WTC11 (cell line): ENCODE measurements at places on chromosomes 4 and X.

GRCh38 chr4:145545538-145546174, 64.0 kb downstream of the SMAD1 start:
- H3K4me1 ChIP-seq, result peaks cover 26% of the 10 kb centered on the region
- peak overlapping the region; percentile 71 for H3K27ac ChIP-seq
- no peaks in the 10 kb centered on the region; the same call in 1 of the 2 replicates for H3K36me3 ChIP-seq

DNA sequence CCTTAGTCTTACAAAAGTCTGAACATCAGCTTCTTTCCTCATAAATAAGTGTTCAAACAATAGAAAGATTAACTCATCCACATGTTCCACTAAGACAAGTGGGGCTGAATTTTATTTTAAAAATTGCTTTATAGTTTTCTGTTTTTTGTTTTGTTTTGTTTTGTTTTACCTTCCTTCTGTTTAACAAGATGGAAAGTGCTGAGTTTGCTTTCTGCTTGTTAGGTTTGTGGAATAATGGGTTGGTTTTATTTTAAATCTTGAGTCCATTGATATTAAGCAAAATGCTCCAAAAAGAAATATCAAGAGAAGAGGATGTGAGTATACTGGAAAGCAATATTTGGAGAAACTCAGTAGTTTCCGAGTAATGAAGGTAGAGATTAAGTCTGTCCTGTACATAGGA, 458.7 kb downstream of the FAT4 start:
- no peak overlapping the region for H3K27ac ChIP-seq
- H3K4me1 ChIP-seq, result no peaks in the 10 kb centered on the region
- H3K36me3 ChIP-seq, result peaks cover 31% of the 10 kb centered on the region
- H3K27me3 ChIP-seq, result no peaks in the 10 kb centered on the region; the same call in 1 of the 2 replicates

GRCh38 chr4:31411565-31411964, 691.4 kb downstream of the PCDH7 start:
- H3K27me3 ChIP-seq, result no peaks in the 10 kb centered on the region
- no peak overlapping the region for H3K27ac ChIP-seq
- no peaks in the 10 kb centered on the region for H3K36me3 ChIP-seq
- no peak overlapping the region for H3K4me3 ChIP-seq
- peaks cover 1% of the 10 kb centered on the region; the same call in 1 of the 2 replicates for H3K4me1 ChIP-seq
- no peak for DNase-seq

DNA sequence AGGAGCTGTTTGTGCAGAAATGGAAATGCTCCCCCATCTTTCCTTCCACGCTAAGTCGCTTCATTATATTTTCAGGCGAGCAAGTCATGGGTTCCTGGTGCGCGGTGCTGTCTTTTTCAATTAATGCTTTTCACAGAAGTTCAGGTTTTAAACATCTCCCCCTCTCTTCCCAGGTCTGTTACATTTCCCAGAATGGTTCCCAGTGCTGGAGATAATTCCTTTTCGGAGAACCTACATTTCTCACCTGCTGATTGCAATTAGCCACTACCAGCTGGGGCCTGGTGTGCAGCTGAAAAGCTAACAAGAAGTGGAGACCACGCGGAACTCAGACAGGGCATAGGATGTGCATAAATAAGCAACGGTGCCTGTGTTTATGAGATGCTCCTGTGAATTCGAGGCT, 217.8 kb downstream of the MID1IP1 start:
- H3K36me3 ChIP-seq, result no peaks in the 10 kb centered on the region
- peaks cover 2% of the 10 kb centered on the region; the same call in 1 of the 2 replicates for H3K27me3 ChIP-seq
- no peak overlapping the region for H3K27ac ChIP-seq
- H3K4me3 ChIP-seq, result no peak overlapping the region
- DNase-seq, result no peak

- no peaks in the 10 kb centered on the region for H3K27me3 ChIP-seq
- no peak overlapping the region for H3K4me3 ChIP-seq
- H3K36me3 ChIP-seq, result no peaks in the 10 kb centered on the region
- no peak for DNase-seq
Observed at GRCh38 chrX:136963973-136964372, 69.8 kb downstream of the GPR101 start.

GRCh38 chr4:53520116-53520515, 71.2 kb downstream of the LNX1 start:
- no peaks in the 10 kb centered on the region for H3K36me3 ChIP-seq
- H3K4me1 ChIP-seq, result peaks cover 17% of the 10 kb centered on the region
- 0 out of 2 replicates have a peak overlapping the region, but pooled peaks have one; percentile 54 for H3K27ac ChIP-seq
- peak; percentile 18 for DNase-seq
- no peak overlapping the region for H3K4me3 ChIP-seq

DNA sequence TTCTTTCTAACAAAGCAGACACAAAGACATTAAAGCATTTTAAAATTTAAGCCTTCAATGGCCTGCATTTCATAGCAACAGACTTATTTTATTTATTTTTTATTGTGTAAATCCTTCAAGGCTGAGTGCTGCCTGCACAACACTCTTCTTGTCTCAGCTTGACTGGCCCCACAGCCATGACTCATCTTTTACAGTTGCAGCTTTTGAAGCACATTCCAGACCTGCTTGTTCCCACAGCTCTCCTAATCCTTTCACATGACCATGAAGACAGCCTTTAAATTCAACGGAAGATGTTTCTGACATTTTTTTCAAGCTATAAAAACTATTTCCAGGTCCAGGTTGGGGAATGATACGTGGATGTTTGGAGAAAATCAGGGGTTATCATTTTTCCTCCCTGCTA, 276.9 kb upstream of the TACR3 start:
- no peaks in the 10 kb centered on the region for H3K27me3 ChIP-seq
- H3K36me3 ChIP-seq, result peaks cover 20% of the 10 kb centered on the region
- peak overlapping the region; percentile 91 for H3K27ac ChIP-seq
- H3K4me1 ChIP-seq, result peaks cover 20% of the 10 kb centered on the region
- H3K4me3 ChIP-seq, result no peak overlapping the region; the same call in 1 of the 2 replicates
